ENCODE measurements at places on chromosomes 3 and 15.

- DNase-seq = no peak
Observed at GRCh38 chr15:71646767-71647486, 163.4 kb upstream of the NR2E3 start.

DNA sequence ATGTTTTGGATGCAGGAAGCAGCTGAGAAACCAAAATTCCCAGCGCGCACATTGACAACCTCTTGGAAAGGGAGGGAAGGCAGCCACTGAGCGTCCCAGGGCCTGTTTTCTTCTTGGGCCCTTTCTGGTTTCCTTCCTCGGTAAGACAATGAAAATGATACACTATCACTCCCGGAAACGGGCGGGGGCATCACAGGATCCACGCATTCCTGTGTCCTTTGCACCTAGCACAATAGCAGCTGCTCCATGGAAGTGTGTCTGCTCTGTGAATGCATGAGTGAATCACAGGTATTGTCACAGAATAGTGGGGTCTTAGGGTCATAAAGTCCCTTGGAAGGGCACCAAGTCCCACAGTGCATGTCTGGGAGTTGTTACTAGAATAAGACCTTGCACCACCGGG is 6.3 kb upstream of the ITPKA start:
- no peak for DNase-seq

- DNase-seq = no peak
Observed at GRCh38 chr3:167940241-167940640, 155.5 kb downstream of the GOLIM4 start.

DNA sequence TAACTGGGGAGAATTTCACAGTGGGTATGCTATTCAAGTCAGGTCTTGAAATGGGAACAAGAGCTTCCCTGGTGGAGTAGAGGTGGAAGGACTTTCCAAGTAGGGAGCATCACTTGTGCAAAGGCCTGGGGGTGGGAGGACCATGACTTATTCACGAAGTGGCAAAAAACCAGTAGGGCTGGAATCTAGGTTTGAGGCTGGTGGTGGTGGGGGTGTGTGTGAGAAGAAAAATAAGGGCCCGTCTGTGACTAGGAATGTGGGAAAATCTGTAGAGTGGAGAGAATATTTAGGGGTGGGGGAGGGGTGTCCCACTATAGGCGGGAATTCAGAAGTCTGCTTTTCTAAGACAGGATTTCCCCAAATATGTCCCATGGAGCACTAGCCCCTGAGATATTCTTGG is 271.9 kb upstream of the TBL1XR1 start:
- no peak for DNase-seq

GRCh38 chr3:170321321-170322034 is 36.0 kb upstream of the SKIL start:
- no peak for DNase-seq

DNA sequence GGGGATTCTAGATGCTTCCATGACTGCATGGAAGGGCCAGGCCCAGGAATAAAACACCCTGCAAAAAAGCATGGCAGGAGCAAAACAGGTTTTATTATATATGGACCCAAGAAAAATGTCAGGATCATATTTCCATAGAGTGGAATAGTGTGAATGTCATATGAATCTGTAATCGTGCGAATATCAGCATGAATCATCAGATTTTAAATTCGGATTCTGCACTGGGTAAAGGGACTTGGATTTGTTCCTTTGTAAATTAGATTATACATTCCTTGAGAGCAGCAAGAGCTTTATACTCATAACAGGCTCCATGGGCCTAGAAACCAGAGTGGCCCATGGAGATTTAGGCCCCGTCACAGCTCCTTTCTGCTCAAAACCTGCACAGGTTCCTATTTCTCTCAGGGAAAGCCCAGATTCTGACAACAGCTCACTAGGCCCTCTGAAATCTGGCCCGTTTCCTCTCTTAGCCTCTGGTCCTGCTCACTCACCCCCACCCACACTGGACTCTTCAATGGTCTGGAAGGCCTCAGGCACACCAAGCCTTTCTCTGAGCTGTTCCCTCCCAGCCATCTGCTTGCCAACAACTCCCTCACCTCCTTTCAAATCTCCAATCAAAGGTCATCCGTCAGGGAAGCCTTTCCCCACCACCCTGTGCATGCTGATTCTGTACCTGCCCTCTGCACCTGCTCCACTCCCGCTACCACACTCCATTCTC is 76.0 kb downstream of the FEM1B start:
- no peak for DNase-seq

DNA sequence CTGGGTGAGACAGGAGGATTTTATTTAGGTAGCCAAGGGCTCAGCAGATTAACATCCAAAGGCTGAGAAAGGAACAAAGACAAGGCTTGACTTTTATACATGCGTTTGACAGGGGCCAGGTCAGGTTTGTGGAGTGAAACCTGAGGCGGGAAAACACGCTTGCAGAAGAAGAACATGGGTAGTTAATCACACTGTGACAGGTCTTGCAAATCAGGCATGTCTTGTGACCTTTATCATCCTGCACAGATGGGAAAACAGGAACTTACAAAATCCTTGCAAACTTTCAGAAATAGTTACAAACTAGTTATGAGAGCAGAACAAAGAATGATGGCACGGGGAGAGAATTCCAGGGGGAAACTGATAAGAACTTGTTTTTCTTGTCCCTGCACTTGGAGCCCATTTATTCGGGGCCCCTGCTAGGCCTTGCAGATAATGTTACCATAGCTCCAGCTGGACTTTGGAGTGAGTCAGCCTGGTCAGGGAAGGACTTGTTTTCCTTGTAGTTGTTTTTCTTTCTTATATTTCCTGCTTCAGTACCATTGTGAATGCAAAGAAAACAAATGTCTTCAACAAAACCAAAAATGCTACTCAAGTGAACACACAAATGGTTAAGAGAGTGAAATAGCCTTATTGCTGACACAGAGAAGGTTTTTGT is 965.9 kb upstream of the ROBO1 start:
- DNase-seq = no peak

DNA sequence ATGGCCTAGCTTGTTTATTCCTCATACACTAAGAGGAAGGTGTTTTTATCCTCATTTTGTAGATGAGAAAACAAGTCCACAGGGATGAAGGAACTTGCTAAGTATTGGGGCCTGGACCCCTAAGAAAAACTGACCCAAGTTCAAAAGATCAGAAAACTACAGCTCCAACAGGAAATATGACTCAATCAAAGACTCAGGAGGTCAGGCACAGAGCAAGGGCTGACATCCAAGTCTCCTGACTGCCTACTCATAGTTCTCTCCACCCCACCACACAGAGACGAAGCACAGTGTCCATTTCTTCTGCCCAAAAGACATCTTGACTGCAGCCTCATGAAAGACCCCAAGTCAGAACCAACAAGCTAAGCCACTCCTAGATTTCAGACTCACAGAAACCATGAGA is 26.9 kb upstream of the TPM1 start:
- DNase-seq = no peak

DNA sequence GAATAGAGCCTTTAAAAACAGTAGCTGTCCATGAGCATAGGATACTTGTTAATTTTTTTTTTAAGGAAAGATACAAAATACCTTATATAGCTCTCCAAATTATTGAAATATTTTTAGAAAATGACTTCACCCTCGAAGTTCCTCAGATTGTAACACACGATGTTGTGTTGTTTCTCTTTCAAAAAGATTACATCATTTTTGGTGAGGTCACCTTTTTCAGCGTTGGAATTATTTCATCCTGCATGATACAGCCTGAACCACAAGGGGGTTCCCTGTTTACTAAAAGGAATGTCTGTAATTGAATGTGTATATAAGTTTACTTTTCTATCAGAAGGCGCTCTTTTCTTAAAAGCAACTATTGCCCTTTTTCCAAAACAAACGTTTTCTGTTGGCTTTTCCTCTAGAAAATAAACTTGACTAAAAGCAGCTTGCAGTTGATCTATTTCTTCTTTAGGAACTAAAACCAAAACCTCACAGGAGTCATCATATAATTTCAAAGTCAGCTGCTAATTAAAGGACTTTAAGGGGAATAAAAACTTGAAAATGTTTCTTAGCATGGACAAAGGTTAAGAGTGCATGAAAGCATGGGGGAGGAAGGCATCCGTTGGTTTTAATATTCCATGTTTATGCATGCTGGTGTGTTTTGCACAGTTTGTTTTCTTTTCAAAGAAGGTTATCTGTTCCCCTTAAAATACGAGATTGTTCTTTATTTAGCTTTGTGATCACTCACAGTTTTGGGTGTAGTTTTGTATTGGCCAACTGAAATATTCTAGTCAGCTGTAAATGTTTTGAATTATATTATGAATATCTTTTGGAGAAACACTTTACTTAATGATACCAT is 29.4 kb downstream of the LYSMD4 start:
- DNase-seq = no peak

- no peak for DNase-seq
Observed at GRCh38 chr3:122063908-122064307, 8.7 kb downstream of the CD86 start.

DNA sequence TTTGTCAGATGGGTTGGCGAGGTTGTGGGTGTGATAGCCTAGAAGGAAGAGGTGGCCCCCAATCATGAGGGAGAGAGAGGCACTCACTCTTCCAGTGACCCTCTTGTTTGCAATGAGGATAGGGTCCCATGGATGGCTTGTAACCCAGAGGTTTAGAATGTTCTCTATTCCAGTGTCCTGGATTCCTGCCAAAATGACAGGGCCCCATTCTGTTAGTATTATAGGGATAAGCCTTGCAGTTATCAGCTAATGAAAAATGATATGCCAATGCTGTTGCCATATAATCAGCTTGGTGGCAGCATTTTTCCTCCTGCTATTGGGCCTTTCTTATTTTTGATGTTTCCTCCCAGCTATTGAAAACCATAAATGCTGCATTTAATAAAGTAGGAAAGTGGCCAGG is 23.3 kb upstream of the SENP7 start:
- DNase-seq = no peak

- DNase-seq = no peak
Observed at GRCh38 chr15:33636958-33637357, 326.2 kb downstream of the RYR3 start.

GRCh38 chr3:11907667-11908660 is 61.3 kb upstream of the TAMM41 start:
- DNase-seq = no peak

- no peak for DNase-seq
Observed at GRCh38 chr3:12343047-12343501, 54.2 kb downstream of the PPARG start.

GRCh38 chr3:184678317-184679055 is 33.4 kb downstream of the MAGEF1 start:
- no peak for DNase-seq

GRCh38 chr3:198071602-198072287 is 111.7 kb downstream of the LMLN start:
- DNase-seq = no peak

- DNase-seq = no peak
Observed at GRCh38 chr3:125083776-125084175, 28.0 kb upstream of the HEG1 start.

- no peak for DNase-seq
Observed at GRCh38 chr3:122233101-122233952, 49.9 kb downstream of the CASR start.

- DNase-seq = no peak
Observed at GRCh38 chr15:82043130-82043673, 2.6 kb downstream of the MEX3B start.

- no peak for DNase-seq
Observed at GRCh38 chr3:94171954-94172353, 109.1 kb downstream of the NSUN3 start.

- DNase-seq = no peak
Observed at GRCh38 chr15:81291916-81292522, 31.9 kb downstream of the STARD5 start.

DNA sequence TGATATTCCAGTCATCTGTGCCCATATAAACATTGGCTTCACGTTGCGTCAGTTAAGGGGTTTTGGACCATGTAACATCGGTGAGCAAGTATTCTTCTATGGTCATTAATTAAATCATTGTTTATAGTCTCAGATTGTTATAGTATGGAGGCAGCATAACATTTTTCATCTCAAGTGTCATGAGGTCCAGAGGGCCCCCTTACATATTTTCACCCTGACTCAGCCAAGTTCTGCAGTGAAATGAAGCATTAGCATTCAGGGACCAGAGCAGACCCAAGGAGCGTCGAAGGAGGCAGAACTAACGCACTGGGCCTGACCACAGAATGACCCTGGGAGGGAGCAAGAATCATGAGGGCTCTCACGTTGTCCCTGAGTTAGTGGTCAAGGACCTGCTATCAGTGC is 171.5 kb downstream of the LRTM1 start:
- DNase-seq = no peak

DNA sequence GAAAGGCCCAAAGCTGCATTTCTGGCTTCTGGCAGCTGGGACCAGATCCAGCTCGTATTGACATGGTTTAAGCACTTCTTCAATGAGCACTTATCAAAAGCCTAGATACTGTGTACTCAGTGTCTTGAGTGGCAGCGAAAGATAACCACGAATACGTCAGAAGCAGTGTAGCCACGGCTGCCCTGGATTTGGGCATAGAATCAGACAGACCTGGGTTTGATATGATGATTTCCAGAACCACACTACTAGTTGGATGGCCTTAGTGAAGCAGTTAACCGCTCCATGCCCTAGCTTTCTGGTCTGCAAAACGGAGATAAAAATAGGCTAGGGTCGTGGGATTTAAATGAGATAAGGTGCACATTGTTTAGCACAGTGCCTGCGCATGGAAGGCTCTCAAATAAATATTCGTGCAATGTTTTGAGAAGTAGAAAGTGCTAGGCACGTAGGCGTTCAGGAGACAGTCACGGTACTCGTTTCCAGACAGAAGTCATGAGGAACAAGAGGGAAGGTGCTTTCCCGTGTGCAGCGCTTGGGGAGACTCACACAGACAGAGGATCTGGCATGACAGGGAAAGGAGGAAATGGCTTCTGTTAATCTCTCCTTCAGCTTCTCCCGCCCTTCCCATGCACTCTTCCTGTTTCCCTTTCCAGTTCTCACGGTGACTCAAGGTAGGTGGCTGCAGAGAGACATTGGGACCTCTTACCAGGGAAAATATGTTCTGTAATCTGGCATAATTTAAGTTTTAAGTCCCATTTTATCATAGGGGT is 70.3 kb downstream of the CCNL1 start:
- no peak for DNase-seq

DNA sequence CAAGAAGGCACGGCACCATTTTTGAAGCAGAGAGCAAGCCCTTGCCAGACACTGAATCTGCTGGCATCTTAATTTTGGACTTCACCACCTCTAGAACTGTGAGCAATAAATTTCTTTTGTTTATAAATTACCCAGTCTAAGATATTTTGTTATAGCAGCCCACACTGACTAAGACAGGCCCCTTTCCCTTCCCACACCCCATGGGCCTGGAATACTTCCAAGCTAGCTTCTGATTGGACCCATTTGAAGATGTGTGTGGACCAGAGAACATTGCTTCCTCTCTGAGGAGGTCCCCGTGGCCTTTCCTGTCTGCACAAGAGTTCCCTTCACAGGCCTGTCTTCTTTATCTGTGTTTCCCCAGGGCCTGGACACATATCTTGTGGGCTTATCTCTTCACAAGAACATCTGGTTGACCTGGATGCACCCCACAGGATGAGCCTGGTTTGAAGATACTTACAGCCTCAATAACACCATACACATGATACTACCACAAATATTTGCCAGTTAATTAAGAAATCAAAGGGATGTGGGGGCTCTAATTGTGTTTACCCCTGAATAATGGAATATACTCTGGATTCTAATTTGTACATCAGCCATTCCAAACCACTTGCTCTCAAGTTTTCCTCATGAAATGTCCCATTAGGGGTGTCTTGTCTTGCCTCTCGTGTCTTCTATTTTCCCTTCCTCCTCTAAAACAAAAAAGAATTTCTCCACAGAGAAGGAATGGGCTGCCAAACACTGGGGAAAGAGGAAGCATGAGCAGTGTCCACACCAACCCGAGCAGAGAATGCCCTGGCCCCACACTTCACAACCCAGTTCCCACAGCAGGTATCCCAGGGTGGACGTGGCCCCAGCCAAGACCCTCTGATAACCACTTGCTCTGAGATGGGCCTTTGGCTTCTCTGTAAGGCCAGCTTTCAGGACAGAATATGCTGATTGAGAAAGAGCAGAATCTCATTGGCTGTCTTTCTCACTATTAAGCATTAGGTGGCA is 42.5 kb downstream of the GLB1 start:
- no peak for DNase-seq
